ENCODE measurements at places on chromosomes 1 and 21. TPM values are rescaled to one million over a fixed set of nuclear protein-coding genes. Genes with fewer than 3 reads are reported as not detected.

PLEKHN1 gene
- not detected for total RNA-seq

ADSS2 gene
- 15.4 TPM for total RNA-seq

CYP4X1 gene
- total RNA-seq = 3.0 TPM

GPR37L1 gene
- total RNA-seq = 0.04 TPM

COP1 gene
- 33.6 TPM for total RNA-seq
